ENCODE measurements at places on chromosomes 1 and 21.

- no peak for DNase-seq
Observed at GRCh38 chr1:195898924-195899323, 709.3 kb downstream of the KCNT2 start.

DNA sequence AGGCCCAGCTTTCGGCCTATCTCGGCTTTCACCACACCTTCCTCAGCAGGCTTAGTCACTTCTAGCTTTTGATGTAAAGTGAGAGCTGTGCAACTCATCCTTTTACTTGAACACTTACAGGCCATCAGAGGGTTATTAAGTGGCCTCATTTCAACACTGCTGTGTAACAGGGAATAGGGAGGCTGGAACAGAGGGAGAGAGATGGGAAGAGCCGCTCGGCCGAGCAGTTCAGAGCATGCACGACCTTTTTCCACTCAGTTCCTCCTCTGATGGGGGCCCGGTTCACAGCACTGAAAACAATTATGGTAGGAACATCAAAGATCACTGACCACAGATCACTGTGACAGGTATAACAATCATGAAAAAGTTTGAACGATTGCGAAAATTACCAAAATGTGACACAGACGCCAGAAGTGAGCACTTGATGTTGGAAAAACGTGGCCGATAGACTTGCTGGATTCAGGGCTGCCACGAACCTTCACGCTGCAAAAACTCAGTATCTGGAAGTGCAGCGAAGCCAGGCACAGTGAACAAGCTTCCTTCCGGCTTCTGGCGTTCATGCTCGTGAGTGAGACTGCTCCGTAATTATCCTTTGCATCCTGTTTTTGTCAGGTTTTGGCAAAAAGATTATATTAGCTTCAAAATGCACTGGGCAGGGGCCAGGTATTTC is 28.6 kb downstream of the AGPAT3 start:
- no peak for DNase-seq

GRCh38 chr1:61323681-61324328 is 241.4 kb downstream of the NFIA start:
- DNase-seq = no peak

DNA sequence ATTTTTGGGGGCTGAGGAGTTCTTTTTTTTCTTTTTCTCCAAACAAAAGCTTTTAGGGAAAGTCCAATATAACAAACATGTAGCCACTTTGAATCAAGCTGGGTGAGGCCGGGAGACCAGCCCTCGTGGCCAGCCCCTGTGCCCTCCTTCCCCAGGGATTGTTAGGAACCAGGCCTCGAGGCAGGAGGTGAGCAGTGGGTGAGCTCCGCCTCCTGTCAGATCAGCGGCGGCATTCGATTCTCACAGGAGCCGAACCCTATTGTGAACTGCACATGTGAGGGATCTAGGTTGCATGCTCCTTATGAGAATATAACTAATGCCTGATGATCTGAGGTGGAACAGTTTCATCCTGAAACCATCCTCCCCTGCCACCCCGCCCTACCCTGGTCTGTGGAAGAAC is 41.8 kb upstream of the TTC22 start:
- no peak for DNase-seq

- DNase-seq = no peak
Observed at GRCh38 chr1:3651026-3651929, 1.0 kb upstream of the TP73 start.

DNA sequence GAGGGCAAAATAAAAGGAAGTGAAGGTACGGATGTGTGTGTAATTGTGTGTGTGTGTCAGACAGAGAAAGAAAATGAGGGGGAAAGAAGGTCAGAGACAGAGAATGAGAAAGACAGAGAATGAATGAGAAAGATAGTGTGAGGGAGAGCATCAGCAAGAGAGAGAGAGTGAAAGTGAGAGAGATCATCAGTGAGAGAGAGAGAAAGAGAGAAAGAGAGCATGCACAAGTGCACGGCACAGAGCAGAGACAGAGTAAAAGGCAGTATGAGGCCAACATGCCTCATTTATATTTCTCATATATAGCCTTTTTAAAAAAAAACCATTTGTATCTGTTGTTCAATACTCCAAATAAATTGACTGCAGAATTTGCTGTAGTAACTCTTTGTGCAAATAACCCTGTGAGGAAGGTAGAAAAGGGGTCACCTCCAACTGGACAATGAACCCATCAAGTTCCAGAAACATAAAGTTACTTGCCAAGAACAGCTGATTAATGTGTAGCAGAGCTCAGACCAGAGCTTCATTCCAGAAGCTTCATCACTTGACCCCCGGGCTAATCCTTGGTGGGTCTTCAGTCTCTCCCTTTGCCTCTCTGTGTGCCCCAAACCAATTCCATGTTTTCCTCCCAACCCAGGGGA is 1.2 kb downstream of the HSD3B2 start:
- no peak for DNase-seq
